T-helper 2 cell (primary cell): ENCODE measurements at places on chromosomes 1 and 21.

- DNase-seq: no peak
Observed at GRCh38 chr1:201017828-201018163, 5.7 kb downstream of the KIF21B start.

- peak; percentile 66 for DNase-seq
Observed at GRCh38 chr1:145425436-145426029, at the start of gene NBPF20. Gene NBPF20 (minus strand): TSS chr1:145425603. CDS start chr1:145405272, 20,331 bp downstream.

GRCh38 chr1:211340622-211341507 is 14.2 kb downstream of the TRAF5 start:
- DNase-seq: no peak

GRCh38 chr1:15386164-15386749 is 23.4 kb upstream of the EFHD2 start:
- DNase-seq: no peak

GRCh38 chr1:85198864-85199263 is 2.0 kb downstream of the SYDE2 start:
- no peak for DNase-seq

DNA sequence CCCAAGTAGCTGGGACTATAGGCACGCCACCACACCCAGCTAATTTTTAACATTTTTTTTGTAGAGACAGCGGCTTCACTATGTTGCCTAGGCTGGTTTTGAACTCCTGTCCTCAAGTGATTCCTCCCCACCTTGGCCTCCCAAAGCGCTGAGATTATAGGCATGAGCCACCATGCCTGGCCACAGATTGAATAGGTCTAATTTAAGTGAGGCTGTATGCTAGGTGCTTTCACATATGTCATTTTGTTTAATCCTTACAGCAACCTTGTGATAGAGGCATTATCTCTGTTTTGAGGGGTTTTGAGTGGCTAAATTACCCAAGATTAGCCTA is 7.2 kb downstream of the INTS3 start:
- DNase-seq: no peak

- DNase-seq: peak; percentile 41
Observed at GRCh38 chr21:33543505-33544129, 779 bp downstream of the SON start.

DNA sequence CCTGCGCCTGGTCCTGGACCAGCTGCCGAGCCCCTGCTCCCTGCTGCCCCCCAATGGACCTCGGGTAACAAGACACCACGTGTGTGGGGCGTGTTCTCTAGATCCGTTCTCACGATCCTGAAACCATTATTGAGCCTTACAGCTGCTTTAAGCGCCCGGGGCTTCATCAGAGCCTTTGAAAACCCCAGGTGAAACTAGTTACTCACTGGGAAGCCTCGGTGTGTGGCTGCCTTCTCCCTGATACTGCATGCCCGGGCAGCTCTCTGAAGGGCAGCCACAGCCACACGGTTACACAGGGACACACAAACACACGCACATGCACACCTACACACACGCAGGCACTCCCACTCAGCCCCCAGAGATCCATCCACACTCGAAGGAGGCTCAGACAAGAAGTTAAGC is 5.3 kb downstream of the HES2 start:
- DNase-seq: peak; percentile 31

DNA sequence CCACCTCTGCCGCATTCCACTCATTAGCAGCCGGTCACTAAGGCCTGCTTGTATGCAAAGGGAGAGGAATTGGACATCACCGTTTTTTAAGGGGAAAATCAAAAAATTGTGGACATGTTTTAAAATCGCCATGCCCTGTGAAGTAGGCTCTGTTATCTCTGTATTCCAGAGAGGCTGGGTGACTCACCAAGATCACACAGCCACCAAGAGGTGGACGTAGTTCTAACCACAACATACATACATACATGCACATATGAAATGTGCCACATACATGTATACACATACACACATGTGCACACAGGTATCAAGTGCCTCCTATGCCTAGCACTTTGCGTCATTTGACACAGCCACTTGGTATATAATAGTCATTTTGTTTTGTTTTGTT is 16.0 kb upstream of the ZSCAN20 start:
- no peak for DNase-seq

DNA sequence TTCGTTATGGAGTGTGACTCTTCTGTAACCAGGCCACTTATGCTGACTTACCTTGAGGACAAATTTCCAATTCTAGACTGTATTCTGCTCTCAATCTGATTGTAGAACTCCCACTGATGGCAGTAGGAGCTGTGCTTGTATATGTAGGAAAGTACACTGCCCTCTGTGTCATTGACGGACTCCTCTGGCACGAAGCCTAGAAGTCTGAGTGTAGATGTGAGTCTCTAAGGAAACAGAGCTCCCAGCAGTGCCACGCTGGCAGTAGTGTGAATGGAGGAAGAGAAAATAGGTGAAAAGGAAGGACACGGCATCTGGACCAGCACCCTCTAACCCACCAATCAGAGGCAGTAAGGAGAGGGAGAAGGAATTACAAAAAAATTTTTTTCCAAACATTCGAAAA is 130.4 kb upstream of the ADGRL2 start:
- no peak for DNase-seq

DNA sequence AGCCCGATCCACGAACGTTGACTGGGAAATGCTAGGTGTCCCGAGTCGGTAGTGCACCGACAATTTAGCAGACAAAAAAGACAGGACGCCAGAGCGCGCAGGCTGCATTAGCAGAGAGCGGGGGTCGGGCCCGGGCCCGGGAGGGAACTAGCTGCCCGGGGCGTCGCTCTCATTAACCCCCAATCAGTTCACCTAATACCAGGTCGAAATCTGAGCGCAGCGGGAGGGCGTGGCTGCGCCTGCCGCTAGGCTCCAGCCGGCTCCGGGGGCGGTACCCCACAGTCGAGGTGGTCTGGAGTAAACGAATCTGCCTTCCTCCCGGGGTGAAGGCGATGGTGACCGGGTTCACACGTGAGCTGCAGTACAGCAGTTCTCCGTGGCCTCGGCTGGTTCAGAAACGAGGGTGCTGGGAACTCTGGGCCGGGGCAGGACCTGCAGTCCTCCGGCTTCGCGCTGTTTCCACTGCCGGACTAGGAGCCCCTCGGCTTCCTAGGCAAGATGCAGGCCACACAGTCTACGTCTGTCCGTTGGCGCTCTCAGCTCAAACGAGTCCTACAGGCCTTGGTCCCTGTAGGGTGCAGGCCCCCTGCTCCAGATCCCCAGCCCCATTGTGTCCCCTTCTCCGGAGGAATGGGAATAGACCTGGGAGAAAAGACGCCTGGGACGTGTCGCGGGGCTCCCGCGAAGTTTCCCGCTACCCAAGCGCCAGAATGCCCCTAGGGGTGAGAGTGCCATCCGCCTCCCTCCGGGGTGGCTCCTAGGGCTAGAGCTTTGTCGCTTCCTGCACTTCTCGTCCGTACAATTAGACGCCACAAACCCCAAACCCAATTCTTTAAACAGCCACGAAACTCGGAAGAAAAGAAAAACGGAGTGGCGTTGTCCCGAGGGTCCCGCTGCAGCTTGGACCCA is 2.0 kb downstream of the GFI1 start:
- DNase-seq: peak; percentile 38

- DNase-seq: no peak
Observed at GRCh38 chr1:89095737-89096136, 30.2 kb downstream of the GBP2 start.

DNA sequence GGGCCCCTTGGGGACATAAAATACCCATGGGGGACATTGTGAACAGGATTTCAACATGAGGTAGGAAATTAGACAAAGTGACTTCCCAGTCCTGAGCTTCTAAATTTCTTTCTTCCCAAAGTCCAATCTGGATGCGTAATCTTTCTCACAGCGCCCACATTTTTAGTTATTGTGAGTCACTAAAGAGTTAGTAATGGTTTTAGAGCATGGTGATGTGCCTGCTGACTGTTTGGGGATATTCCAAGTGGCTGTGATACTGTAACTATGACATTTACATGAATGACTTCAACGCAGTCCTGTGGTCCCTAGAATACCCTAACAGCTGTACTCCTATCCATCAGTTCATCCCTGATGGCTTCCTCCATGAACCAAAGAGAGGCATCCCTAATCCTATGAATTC is 224.0 kb upstream of the COA6 start:
- DNase-seq: no peak

GRCh38 chr1:59500950-59501742 is 204.3 kb downstream of the FGGY start:
- no peak for DNase-seq

DNA sequence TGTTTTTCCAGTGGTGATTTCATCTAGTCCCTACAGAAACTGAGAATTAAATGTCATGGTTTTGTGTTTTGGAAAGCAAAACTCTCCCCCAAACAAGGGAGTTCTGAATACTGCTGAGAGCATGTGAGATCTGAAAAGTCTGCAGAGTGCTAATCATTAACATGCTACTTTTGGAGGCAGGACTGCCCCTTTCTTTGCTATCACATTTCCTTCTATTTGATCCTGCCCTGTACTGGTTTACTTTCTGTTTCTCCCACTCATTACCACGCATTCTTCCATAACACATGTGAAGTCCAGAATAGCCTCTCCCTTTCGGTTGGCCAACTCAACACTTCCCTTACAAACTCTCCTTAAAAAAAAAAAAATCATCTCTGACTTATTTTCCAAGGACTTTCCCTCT is 63.6 kb downstream of the GADD45A start:
- DNase-seq: no peak

GRCh38 chr1:71676979-71677925 is 596.4 kb upstream of the ZRANB2 start:
- no peak for DNase-seq

- no peak for DNase-seq
Observed at GRCh38 chr1:72009173-72010093, 272.9 kb downstream of the NEGR1 start.

GRCh38 chr1:239250353-239251035 is 135.9 kb upstream of the CHRM3 start:
- no peak for DNase-seq

- peak; percentile 79 for DNase-seq
Observed at GRCh38 chr1:199243423-199244061, 604.7 kb downstream of the PTPRC start.

- DNase-seq: no peak
Observed at GRCh38 chr1:54111624-54112023, 41.2 kb downstream of the CDCP2 start.

DNA sequence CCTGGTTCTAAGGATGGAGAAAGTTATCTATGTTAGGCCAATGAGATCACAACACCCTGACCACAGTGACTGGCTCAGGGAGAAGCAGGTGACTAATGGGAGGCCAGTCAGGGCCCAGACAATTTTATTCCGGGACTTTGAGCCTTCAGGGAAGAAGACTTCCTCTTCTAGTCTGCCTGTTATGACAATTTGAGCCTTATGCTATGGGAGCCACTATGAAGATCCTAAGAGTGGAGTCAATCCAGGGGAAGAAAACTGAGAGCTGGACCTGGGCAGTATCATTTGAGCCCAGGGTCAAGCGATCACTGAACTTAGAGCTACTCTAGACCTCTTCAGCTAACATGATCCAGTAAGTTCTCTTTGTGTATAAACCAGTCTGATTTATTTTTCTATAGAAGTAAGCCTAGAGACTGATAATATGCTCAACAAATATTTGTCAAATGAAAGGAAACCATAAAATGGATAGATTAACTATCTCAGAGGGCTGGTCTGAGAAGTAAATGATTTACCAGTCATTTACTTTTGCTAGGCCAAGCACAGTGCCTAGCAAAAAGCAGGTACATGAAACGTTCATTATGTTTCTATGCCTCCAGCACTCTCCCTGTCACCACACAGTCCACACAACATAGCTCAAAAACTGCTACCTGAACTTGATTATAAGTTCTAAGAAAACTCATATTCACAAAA is 4.2 kb upstream of the C1orf141 start:
- no peak for DNase-seq

- no peak for DNase-seq
Observed at GRCh38 chr1:205279986-205280385, 41.6 kb downstream of the NUAK2 start.

DNA sequence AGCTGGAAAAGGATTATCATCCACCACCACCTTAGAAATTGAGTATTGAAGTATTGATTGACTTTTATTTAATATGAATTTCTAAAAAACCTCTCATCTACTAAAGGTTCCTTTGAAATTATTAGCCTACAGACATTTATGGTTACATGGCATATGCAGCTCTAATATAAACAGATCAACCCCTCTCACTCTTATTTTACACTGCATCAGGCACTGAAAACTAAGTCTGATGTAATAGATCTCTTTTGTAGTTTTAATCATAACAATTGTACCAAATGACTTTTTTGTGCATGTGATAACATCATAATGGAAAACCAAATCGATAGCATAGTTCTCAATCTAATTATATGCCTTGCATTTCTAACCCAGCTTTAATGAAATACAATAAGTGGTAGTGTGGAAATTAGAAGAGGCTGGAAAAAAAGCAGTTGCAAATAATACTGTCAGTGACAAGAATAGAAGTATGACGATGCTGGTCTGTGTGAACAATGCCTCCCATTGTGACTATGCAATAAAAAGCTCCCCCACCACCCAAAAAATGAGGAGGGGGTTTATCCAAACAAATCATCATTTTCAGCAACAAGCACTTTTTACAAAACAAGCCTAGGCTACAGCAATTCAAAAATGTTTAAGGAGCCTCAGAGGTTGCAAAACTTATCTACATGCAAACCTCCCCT is 426.5 kb upstream of the NFIA start:
- no peak for DNase-seq

- no peak for DNase-seq
Observed at GRCh38 chr1:169517558-169518186, 31.9 kb upstream of the SLC19A2 start.

DNA sequence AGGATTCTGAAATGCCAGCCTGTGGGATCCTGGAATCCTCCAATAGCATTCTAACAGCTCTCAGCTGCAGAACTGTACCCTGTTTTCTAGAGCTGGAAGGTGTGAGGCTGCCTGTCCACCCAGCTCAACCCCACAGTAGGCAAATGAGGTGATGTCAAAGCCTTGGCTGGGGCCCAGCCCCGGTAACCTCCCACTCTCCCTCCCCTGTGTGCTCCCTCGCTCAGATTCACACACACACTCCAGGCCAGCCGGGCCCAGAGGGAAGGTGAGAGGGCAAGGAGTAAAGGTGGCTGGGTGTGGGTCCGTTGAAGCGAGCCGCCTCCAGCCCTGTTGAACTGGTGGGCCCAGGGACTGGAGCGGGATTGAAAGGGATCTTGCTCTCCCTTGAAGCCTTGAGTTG is at the start of gene BSND:
Gene BSND, plus strand, starts transcription at position 257 of the 400 bp plus-strand sequence. CDS start 254 bp downstream, outside the sequence.
- no peak for DNase-seq

- no peak for DNase-seq
Observed at GRCh38 chr21:43574741-43575472, 84.4 kb downstream of the HSF2BP start.
